ENCODE measurements at places on chromosomes 4 and X.

- no peak for DNase-seq
Measured at GRCh38 chrX:36867143-36867542, 141.0 kb upstream of the FAM47C start.

DNA sequence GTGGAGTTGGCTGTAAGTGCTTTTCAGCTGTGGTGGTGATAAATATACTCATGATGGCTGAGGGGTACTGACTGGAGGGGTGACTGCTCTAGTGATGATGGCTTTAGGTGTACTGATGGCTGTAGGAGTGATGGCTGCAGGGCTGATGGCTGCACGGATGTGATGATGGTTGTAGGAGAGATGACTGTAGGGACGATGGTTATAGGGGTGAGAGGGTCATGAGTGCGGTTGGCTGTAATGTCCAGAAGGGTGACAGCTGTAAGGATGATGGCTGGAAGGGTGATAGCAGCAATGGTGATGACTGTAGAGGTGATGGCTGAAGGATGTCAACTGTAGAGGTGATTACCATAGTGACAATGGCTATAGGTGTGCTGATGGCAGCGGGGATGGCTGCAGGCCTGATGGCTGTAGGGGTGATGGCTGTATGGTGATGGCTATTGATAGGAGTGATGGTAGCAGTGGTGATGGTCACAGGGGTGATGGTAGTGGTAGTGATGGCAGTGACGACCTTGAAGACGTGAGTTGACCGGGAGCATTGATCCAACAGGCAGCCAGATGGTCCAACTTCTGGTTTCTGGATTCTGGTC lies 570 bp upstream of the SASH3 start:
- no peak for DNase-seq

DNA sequence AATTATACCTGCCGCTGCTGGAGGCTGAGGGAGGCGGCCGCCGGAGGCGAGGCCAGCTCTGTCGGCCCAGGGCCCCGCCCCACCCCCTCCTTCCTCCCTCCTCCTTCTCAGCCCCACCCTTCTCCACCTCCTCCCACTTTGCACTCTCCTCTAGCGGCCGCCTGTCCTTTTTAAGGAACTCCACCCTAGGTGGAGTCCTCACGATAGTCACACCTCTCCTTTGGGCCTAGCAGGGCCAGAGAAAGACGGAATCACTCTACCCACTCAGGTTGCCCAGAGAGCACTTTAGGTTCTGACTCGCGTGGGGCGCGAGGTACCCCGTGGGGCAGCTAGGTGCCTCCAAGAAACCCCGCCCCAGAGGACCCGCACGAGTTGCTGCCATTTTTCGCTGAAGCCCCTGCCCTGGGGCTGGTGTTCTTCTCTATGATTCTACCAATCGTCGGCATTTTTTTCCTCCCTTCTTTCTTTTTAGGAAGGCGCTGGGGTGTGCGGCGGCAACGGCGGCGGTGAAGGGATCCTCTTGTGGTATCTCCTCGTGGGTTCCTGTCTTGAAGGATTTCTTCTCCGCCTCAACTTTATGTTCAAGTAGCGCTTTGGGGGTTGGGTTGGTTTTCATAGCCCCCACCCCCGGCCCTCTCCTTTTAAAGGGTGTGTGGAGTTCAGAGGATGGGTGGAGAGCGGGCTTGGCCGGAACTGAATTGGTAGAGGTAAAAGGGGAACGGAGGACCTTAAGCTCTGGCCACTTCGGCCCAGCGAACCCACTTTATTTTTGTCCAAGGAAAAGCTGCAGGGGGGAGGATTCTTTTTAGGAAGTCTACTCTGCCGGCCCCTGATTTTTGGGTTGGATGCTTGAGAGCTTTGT lies at the start of gene KLF8:
Gene KLF8 (plus strand): TSS at position 136 of the 862 bp plus-strand sequence. CDS start 979 bp downstream, outside the sequence.
- DNase-seq = peak; percentile 26

GRCh38 chrX:11427453-11428071 lies 134.3 kb downstream of the AMELX start:
- DNase-seq = peak; percentile 57

- DNase-seq = peak; percentile 80
Measured at GRCh38 chr4:168153596-168154440, 61.5 kb downstream of the ANXA10 start.

DNA sequence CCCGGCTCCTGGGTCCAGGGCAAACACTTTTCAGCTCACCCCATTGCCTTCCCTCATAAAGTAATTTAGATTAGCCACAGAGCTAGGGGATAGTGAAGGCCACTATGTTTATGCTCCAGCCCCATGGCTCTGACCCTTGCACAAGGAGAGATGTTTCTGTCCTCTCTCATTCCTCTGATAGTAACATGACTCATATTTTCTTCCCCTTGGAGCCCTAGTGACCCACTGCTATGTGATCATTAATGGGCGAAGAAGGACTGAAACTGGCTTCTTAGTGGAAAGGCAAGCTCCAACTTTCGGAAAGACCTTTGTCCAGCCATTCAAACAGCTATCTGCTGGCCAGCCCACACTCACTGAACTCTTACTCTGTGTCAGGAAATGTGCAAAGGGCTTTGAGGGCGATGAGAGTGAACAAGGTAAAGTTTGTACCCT lies 12.3 kb downstream of the CLDN2 start:
- no peak for DNase-seq

- DNase-seq = no peak
Measured at GRCh38 chr4:58962424-58962823, 1852.2 kb upstream of the IGFBP7 start.

GRCh38 chr4:80709082-80709869 lies 321.2 kb upstream of the BMP3 start:
- no peak for DNase-seq

DNA sequence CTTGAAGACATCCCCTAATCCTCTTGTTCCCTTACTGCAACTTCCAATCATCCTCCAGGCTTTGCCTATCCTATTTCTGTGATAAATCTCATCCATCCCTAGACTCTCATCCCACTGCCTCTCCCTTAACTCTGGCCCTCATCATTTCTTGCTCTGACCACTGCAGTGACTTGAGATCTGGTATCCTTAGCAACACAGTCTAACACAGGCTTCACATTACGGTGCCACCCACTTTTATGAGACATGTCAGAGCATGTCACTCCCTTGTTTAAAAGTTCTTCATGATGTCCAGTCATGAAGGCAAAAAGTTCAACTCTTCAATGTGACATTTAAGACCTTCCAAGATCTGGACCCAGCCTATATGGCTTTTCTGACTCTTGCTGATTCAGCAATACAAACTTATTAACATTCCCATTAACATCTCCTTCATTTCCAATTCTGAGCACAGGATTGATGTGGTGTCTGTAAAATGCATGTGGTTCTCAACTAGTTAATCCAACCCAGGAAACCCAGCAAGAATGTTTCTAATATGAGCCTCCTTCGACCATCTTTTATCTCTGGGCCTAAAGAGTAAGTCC lies 64.0 kb downstream of the OR13H1 start:
- DNase-seq = no peak

DNA sequence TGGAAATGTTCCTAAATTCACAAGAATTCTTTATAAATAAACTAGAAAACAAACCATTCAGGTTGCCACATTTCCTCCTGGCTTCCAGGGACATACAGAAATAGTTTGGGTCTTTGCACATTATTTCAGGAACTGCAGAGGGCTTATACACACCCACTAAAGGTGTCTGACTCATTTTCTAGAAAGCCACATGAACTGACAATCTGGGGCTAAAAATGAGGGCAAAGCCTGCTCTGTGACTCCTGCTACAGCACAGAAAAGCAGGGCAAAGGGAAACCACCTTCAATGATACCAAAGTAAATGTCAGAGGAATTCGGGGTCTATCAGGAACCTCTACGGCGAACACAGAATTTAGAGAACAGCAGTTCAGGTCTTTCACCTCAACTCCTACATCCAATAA lies 112.2 kb upstream of the MAP3K15 start:
- no peak for DNase-seq

GRCh38 chrX:118524344-118524743 lies 28.7 kb downstream of the DOCK11 start:
- no peak for DNase-seq

DNA sequence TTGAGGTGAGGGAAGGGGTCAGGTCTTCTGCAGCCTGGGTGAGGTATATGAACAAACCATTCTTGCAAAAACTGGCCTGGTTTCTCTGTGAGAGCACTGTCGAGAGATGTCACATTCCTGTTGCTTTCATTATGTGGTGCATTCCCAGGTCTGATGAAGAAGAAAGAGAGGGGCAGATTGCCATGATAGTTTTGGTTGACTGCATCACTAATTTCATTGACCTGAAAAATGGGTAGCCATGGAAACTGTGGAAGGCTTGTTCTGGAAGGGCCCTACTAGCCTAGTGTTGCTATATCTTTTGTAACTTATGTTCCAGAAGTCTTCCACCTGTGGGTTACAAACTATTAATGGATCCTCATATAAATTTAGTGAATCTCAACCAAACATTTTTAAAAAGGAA lies 32.9 kb upstream of the CYBB start:
- DNase-seq = no peak

DNA sequence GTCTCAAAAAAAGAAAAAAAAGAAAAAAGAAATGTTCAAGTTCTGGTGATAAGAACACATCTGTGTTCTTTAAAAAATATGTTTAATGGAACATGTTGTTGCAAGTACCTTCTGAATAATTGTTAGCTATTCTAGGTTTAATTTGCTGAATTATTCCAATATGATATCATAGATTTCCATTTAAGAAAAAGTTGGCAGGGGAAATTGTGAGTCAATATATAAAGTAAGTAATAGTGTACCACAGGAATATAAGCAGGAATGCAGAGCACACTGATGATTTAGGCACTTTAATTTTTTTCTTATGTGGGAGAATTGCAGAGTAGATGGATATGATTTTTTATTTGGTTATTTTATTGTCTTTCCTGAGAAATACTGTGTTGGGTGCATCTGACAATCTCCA lies 190.7 kb downstream of the RPA4 start:
- no peak for DNase-seq

- no peak for DNase-seq
Measured at GRCh38 chr4:62814510-62815047, 1594.7 kb downstream of the TECRL start.

GRCh38 chrX:109485470-109486340 lies 3.8 kb upstream of the GUCY2F start:
- DNase-seq = peak; percentile 72

DNA sequence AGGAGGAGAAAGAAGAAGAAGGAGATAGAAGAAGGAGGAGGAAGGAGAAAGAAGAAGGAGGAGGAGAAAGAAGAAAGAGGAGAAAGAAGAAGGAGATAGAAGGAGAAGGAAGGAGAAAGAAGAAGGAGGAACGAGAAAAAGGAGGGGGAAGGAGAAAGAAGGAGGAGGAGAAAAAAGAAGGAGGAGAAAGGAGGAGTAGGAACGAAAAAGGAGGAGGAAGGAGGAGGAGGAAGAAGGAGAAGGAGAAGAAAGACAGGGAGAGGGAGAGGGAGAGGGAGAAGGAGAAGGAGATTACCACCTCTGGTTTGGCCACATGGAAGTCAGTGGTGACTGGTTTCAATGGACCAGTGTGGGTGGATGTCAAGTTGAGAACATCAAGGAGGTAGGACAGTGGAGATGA lies 50.0 kb upstream of the VEGFD start:
- no peak for DNase-seq

DNA sequence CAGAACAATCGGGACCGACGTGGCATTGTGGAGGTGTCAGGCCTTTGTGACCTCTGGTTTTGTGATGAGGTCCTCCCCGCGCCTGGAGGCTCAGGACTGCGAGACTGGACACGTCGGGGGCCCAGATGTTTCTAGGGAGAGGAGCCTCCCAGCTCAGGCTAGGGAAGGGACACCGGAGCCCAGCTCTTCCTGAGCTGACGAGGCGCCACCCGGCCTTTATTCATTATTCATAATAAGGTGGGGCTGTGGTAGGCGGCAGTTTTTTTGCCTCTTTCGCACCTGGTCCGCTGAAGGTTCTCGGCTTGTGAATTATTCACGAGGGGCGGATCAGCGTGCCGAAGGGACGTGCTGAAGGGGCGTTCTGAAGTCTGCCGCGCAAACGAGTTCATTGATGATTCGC lies 2.3 kb upstream of the UBA1 start:
- no peak for DNase-seq

DNA sequence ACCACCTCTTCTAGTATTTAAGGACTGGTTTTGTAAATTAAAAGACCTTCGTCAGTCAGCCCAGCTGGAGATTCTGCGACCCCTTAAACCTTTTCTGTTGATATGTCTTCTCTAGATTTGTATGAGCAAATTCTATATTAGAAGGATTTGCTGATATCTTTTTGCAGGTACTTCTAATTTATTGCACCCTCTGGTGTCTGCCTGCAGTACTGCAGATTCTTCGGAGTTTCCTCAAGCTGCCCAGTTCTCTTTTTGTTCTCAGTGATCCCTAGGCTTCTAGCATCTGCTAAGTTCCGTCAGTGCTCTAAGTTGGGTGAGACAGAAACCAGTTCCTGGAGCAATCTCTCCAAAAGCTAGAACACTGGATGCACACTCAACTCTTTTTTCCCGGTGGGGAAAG lies 545.2 kb downstream of the C4orf33 start:
- DNase-seq = peak; percentile 42
